ENCODE measurements at places on chromosomes 5 and 9. TPM values are rescaled to one million over a fixed set of nuclear protein-coding genes. Genes with fewer than 3 reads are reported as not detected.

- H3K4me3 ChIP-seq = no peak overlapping the region
- H3K36me3 ChIP-seq = no peaks in the 10 kb centered on the region
- no peak for DNase-seq
- H3K4me1 ChIP-seq = no peaks in the 10 kb centered on the region
Measured at GRCh38 chr5:7717691-7718090, 133.2 kb downstream of the CFAP90 start.

DNA sequence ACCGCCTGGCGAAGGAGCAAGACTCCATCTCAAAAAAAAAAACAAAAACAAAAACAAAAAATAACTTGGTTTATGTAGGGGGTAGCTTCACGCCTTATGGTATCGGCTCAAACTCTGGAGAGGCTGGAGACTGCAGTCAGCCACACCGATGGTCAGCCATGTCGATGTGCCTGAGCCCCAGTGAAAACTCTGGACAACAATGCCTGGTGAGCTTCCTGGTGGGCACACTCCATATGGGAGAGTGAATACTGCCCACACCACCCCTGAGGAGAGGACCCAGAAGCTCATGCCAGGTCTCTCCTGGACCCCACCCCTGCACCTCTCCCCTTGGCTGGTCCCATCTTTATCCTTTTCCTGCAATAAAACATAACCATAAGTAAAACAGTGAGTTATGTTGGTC is 19.6 kb downstream of the IPPK start:
- H3K27ac ChIP-seq = no peak overlapping the region
- no peak overlapping the region for H3K4me3 ChIP-seq
- no peaks in the 10 kb centered on the region for H3K27me3 ChIP-seq
- peaks cover 13% of the 10 kb centered on the region for H3K36me3 ChIP-seq

GRCh38 chr5:133843911-133844310 is 124.5 kb downstream of the C5orf15 start:
- peaks cover 31% of the 10 kb centered on the region for H3K27me3 ChIP-seq
- no peak overlapping the region for H3K4me3 ChIP-seq
- no peaks in the 10 kb centered on the region for H3K36me3 ChIP-seq
- no peak for DNase-seq
- H3K4me1 ChIP-seq = no peaks in the 10 kb centered on the region
- H3K27ac ChIP-seq = no peak overlapping the region

Gene RANBP3L
- total RNA-seq = not detected

Gene SPINK13
- total RNA-seq = not detected

GRCh38 chr9:113600023-113600823 is 136.7 kb downstream of the RGS3 start:
- H3K27me3 ChIP-seq = no peaks in the 10 kb centered on the region
- H3K4me3 ChIP-seq = no peak overlapping the region

- H3K27ac ChIP-seq = no peak overlapping the region
- no peak overlapping the region for H3K4me3 ChIP-seq
- H3K27me3 ChIP-seq = no peaks in the 10 kb centered on the region
- no peak for DNase-seq
- H3K36me3 ChIP-seq = no peaks in the 10 kb centered on the region
- H3K4me1 ChIP-seq = no peaks in the 10 kb centered on the region
Measured at GRCh38 chr9:31355965-31356364, 1028.5 kb upstream of the ACO1 start.

GRCh38 chr5:126780165-126780827 is 3.4 kb downstream of the LMNB1 start:
- no peaks in the 10 kb centered on the region for H3K27me3 ChIP-seq
- peak; percentile 22 for DNase-seq
- H3K36me3 ChIP-seq = no peaks in the 10 kb centered on the region
- no peak overlapping the region for H3K4me3 ChIP-seq

Gene ABLIM3
- total RNA-seq = 0.30 TPM

DNA sequence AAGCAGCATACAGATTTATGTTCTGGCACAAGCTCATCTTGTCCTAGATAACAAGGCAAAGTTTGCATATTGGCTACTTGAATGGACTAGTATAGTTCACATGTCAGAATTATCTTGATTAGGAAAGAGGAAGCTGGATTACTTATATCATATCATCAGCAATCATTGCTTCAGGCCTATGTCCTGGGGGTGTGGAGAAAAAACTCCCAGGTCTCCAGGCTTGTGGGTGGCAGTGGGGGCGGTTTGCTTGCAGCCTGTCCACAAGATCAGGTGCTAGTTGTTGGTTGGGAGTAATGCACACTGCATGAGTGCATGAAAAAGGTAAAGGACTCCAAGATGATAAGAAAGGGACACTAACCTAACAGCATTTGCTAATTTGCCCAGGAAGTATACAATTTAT is 326.4 kb upstream of the PDE4D start:
- no peak for DNase-seq
- no peaks in the 10 kb centered on the region for H3K4me1 ChIP-seq
- H3K27ac ChIP-seq = no peak overlapping the region
- H3K36me3 ChIP-seq = no peaks in the 10 kb centered on the region
- no peak overlapping the region for H3K4me3 ChIP-seq

- H3K27ac ChIP-seq = no peak overlapping the region
- no peak for DNase-seq
- no peaks in the 10 kb centered on the region for H3K27me3 ChIP-seq
- no peaks in the 10 kb centered on the region for H3K36me3 ChIP-seq
- no peaks in the 10 kb centered on the region for H3K4me1 ChIP-seq
Measured at GRCh38 chr5:171606414-171607024, 179.1 kb upstream of the SMIM23 start.

DNA sequence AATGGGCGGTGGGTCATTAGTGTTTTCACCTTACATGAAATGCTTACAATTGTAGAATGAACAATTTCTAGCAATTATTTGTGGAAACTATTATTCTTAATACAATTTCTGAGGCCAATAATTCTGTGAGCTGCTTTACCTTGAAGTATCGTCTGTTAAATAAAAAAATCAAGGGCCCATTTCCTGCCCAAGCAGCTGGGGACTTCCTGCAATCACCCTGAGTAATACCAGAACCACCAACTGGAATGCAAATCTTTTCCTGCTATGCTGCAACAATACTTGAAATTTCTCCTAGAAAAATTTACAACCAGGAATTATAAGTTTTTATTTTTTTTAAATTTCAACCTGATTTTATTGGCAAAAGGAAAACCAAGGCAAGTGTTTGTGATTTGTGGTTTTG is 52.6 kb downstream of the ADAMTS16 start:
- H3K27me3 ChIP-seq = no peaks in the 10 kb centered on the region
- no peak overlapping the region for H3K4me3 ChIP-seq
- no peak overlapping the region for H3K27ac ChIP-seq
- no peak for DNase-seq

- H3K36me3 ChIP-seq = no peaks in the 10 kb centered on the region
- DNase-seq = no peak
- H3K27me3 ChIP-seq = no peaks in the 10 kb centered on the region
Measured at GRCh38 chr5:138610415-138610917, 35.3 kb upstream of the HSPA9 start.

GRCh38 chr9:88954066-88954465 is 37.2 kb upstream of the S1PR3 start:
- H3K4me1 ChIP-seq = peaks cover 5% of the 10 kb centered on the region
- no peak for DNase-seq
- no peaks in the 10 kb centered on the region for H3K36me3 ChIP-seq
- H3K27me3 ChIP-seq = peaks cover 29% of the 10 kb centered on the region
- no peak overlapping the region for H3K4me3 ChIP-seq
- H3K27ac ChIP-seq = no peak overlapping the region

Gene PDCD1LG2
- 0.40 TPM for total RNA-seq

GRCh38 chr9:92036756-92037155 is 78.5 kb downstream of the SPTLC1 start:
- no peak for DNase-seq
- no peaks in the 10 kb centered on the region for H3K27me3 ChIP-seq
- H3K4me3 ChIP-seq = no peak overlapping the region

Gene MAPKAP1
- total RNA-seq = 60.3 TPM

- no peaks in the 10 kb centered on the region for H3K4me1 ChIP-seq
- H3K27me3 ChIP-seq = peaks cover 2% of the 10 kb centered on the region
- H3K27ac ChIP-seq = no peak overlapping the region
Measured at GRCh38 chr9:34866614-34867013, 91.5 kb upstream of the PHF24 start.

GRCh38 chr9:37955781-37956422 is 52.0 kb upstream of the SLC25A51 start:
- H3K27ac ChIP-seq = no peak overlapping the region
- H3K4me3 ChIP-seq = no peak overlapping the region
- no peaks in the 10 kb centered on the region for H3K4me1 ChIP-seq
- H3K36me3 ChIP-seq = no peaks in the 10 kb centered on the region
- H3K27me3 ChIP-seq = peaks cover 3% of the 10 kb centered on the region

DNA sequence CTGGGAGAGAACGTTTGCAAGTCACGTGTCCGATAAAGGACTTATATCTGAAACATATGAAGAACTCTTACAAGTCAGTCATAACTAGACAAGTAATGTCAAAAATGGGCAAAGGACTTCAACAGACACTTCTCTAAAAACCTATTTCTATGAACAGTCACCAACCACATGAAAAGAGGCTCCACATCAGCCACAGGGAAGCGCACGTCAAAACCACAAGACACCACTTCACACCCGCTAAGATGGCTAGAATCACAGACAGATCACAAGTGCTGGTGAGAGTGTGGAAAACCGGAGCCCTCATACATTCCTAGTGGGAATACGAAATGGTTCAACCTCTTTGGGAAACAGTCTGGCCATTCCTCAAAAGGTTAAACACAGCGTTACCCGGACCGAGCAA is 11.5 kb upstream of the CARD9 start:
- no peak overlapping the region for H3K27ac ChIP-seq
- H3K36me3 ChIP-seq = peaks cover 15% of the 10 kb centered on the region
- peak; percentile 34 for DNase-seq
- no peak overlapping the region for H3K4me3 ChIP-seq

GRCh38 chr5:172282272-172283019 is 1.1 kb downstream of the UBTD2 start:
- H3K4me3 ChIP-seq = peak overlapping the region; percentile 68
- H3K36me3 ChIP-seq = no peaks in the 10 kb centered on the region
- peaks cover 13% of the 10 kb centered on the region for H3K4me1 ChIP-seq

Gene KCNV2
- total RNA-seq = not detected

DNA sequence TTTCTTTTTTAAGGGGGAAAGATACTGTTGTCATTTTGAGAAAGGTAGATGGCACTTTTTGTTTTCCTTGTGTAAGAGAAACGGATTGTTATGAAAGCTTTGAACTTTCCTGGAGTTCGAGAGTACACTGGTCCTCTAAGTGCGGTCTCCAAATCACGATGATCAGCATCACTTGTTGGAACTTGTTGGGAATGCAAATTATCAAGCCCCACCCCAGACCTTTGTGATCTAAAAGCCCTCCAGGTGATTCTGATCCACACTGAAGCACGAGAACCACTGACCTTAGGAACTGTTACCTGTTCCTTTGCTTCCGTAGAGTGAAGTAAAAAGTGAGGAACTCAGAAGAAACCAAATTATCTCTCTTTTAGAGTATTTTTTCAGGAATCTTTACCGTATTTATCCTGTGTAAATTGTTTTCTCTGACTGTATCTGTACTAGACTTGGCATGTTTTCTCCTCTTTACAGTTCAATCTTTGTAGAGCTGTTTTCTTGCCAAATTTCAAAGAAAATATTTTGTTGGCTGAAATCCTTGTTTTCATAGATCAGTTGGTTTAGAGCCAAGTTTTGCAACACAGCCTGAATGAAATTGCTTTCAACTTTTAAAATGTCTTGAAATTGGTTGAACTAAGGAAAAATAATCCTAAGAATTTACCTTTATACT is 4.0 kb downstream of the MAT2B start:
- no peak overlapping the region for H3K4me3 ChIP-seq
- DNase-seq = no peak
- peak overlapping the region; percentile 88 for H3K27ac ChIP-seq
- no peaks in the 10 kb centered on the region for H3K36me3 ChIP-seq
- H3K4me1 ChIP-seq = peaks cover 32% of the 10 kb centered on the region

DNA sequence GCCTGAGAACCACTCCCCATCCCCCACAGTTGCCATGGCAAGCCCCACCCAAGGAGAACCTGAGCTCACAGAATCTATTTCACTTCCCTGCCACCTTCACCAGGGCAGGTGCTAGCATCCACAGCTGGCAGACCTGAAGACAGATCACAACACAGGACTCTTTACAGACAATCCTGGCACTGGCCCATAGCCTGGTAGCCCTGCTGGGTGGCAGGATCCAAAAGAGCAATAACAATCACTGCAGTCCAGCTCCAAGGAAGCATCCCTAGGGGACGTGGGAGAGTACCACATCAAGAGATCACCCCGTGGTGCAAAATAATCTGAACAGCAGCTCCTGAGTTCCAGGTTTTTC is 463.2 kb upstream of the PIK3R1 start:
- H3K4me3 ChIP-seq = no peak overlapping the region
- no peaks in the 10 kb centered on the region for H3K27me3 ChIP-seq
- H3K4me1 ChIP-seq = no peaks in the 10 kb centered on the region
- DNase-seq = no peak
- H3K36me3 ChIP-seq = no peaks in the 10 kb centered on the region

DNA sequence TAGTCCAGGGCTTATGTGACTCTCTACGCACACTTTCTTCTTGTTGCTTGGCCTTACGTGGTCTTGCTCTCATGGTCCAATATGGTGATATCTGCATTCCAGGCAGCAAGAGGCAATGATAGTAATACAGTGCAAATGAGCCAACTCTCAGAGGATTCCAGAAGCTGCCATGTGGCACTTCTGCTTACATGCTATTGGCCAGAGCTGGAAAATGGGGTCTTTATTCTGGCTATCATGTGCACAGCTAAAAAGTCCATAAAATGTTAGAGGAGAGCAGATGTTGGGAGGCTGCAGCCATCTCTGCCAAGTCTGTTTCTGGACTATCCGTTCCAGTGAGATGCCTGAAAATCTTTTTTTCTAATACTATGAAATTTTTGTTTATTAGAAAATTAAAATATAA is 2.9 kb upstream of the SEPTIN8 start:
- no peak overlapping the region for H3K27ac ChIP-seq
- H3K4me1 ChIP-seq = peaks cover 18% of the 10 kb centered on the region
- no peak for DNase-seq
- peaks cover 4% of the 10 kb centered on the region for H3K27me3 ChIP-seq
- H3K4me3 ChIP-seq = no peak overlapping the region

DNA sequence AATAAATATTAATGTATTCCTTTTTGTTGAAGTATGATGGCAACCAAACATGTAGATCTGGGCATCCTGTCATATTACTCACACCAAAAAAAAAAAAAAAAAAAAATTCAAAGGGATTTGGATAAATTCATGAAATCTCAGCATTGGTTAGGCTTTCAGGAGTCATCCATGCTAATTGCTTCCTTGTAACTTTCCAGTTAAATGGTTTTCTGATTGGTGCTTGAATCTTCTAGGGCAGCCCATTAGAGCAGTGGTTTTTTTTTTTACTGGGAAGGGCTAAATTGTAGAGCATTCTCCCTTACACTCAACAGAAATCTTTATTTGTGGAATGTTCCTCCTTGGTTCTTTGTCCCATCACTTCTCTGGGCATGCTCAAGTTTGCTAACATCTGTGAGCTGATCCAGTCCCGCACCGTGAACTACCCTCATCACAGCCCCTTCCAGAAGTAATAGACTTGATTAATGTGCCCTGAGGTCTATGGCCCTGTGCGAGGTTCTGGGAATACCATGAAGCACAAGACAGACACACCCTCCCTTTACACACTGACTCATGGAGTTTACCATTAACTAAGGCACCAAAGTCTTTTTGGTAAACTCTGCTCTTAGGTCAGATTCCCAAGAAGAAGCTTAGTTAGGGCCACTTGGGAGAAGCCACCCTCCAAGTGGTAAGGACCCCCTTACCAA is 56.0 kb downstream of the RGS3 start:
- no peak overlapping the region for H3K4me3 ChIP-seq
- H3K27ac ChIP-seq = peak overlapping the region; percentile 92
- H3K27me3 ChIP-seq = no peaks in the 10 kb centered on the region
- DNase-seq = no peak
- peaks cover 90% of the 10 kb centered on the region for H3K4me1 ChIP-seq

Data from T-cell (primary cell).